RWPE1 (cell line): ENCODE measurements at places on chromosomes 5 and 9.
A peak's percentile ranks its signal among the peaks of the same experiment; 100 is the strongest.

DNA sequence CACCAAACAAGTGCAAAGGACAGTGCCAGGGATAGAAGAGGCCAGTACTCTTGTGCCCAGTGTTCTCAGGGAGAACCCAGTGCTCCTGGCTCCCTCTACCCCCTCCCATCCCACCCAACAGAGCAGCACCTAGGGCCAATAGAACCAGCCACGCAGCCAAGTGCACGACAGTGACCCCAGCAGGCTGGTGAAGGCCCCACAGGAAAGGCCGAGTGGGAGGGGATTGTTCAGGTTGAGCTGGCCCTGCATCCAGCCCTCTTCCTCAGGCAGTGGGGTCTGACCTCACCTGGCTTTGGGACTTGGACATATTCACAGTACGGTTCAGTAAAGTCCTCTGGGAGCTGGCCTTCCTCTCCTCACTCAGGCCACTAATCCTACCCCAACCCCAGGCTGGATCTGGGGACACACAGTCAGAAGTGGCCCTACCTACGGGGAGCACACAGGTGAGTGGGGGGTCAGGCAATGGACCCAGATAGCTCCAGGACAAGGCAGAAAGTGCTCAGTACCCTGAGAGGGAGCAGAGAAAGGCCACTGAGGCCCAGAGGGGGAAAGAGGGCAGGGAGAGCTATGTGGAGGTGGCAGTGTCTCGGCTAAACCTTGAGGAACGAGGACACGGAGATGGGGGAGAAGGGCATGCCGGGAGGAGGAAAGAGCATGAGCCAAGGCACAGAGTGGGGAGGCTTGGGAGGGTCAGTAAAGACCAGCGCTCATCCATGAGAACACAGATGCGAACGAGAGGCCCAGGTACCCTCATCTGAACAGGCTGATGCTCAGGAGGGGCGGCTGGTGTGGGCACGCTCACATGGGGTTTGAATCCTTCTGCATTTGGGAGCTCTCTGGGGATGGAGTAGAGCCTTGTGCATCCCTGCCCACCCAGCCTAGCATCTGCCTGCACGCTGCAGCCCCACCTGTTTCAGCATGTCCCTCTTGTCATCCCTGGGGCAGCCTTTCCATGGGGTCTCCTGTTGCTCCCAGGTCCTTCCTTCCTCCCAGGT lies 25.6 kb downstream of the POLR1E start:
- DNase-seq: no peak

DNA sequence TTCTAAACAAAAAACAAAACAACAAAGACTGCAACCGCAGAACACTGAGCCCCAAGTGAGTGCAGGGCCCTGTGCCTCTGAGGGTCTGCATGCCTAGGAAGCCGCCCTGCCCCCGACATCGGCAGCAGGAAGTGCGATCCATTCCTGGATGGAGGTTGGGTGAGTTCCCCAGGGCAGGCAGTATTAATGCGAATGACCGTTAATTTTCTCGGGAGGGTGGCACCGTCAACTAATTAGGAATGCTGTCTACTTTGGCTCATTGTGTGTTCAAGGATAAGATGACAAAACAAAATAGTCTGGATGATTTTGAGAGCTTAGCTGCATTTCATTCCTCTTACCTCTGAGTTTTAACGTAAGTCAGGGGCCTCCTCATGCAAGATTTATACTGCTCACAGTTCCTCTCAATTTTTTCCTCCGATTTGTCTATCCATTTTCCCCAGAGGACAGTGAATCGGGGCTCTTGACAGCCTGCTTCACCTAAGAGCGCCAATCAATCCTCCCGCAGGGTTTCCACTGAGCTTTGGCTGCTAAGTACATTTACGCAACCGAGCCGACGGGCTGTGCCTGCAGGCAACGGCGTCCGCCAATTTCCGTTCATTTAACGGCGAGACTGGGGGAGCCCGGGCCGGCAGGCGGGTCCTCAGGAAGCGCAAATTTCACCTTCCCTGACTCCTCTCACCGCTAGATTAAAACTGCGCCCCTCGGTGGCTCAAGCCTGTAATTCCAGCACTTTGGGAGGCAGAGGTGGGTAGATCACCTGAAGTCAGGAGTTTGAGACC lies 2.9 kb upstream of the NXNL2 start:
- DNase-seq: no peak

DNA sequence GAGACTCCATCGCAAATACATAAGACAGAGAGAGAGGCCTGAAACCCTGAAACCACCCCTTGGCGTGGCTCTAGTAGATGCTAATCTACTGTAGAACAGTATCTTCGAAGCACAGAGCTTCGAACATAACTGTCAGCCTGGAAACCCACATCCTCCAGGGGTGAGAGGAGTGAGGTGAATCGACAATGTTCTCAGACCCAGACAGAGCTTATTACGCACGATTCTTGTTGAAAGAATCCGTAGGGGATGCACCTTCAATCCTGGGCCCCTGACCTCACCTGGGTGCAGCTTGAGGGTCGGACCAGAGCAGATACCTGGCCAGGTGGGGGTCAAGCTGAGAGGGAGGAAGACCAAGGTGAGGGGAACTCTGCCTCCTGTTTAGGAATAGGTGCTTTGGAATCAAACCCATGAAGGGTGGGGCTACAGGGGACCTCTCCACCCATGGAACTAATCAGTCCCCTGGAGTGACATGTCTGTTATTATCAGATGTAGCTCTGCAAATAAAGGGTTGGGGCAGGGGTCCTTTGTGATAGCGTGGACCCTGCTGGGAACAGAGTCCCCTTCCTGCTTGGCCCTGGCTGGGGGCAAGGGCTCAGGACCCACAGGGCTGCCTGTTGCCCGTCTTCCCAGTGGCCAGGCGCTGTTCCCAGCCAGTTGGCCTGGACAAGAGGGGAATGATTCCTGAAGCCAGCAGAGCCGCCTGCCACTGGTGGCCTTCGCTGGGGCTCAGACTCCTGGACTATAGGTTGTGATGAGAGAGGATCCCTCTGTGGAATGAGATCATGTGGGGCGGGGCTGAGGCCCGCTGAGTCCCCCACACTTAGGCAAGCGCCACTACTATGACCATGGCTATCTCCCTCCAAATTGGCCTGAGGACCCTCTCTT lies 41.2 kb downstream of the DBH start:
- DNase-seq: no peak

DNA sequence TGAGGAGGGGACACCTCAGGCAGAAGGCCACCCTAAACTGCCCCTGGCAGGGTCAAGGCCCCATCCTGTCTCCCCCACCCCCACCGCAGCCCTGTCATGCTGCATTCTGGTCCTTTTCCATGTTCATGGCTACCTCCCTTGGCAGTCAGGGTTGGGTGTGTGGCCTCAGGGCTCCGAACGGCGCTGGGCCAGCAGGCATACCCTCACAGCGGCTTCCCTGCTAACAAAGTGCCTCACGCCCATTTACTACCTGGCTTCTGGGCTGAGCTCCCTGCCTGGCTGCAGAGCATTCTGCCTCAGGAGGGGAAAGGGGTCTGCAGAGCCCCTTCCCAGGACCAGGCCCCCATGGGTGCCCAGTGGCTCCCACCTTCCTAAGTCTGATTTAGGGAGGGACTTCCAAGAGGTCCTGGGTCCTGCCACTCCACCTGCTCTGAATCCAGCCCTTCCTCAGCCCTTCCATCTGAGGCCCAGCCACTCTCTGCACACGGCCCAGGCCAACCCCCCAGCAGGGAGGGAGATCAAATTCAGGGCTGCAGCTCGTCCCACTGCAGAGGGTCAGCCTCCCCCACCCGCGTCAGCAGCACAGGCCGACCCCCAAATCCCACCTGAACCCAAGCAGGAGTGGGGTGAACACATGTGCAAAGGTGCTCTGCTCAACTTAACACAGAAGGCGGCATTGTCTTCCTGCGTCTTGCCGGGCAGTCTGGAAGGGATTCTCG lies 115.9 kb upstream of the PHYKPL start:
- no peak for DNase-seq

- no peak for DNase-seq
These were observed 21.8 kb downstream of the ELOVL7 start for GRCh38 chr5:60822285-60822556.

- DNase-seq: no peak
These were observed 188.1 kb downstream of the TRPM3 start for GRCh38 chr9:70933321-70933720.

DNA sequence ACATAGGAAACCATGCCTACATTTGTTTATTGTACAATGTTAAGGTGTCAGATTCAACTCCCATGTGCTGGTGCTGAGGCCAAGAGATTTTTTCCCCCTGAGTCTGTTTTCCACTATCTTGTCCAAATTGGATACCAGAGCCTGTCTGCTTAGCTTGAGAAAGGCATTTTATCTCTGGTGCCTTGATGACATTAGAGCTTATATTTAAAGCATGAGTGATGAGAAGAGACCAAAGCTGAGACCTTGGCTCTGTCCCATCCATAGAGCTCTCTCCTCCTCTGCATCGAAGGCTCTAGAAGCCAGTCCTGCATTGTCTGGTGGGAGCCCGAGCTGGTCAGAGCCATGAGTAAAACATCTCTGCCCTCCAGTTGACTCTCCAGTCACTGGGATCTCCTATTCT lies 10.4 kb upstream of the PPP2CA start:
- no peak for DNase-seq

GRCh38 chr9:91012933-91013841 lies 211.6 kb downstream of the SYK start:
- DNase-seq: no peak

DNA sequence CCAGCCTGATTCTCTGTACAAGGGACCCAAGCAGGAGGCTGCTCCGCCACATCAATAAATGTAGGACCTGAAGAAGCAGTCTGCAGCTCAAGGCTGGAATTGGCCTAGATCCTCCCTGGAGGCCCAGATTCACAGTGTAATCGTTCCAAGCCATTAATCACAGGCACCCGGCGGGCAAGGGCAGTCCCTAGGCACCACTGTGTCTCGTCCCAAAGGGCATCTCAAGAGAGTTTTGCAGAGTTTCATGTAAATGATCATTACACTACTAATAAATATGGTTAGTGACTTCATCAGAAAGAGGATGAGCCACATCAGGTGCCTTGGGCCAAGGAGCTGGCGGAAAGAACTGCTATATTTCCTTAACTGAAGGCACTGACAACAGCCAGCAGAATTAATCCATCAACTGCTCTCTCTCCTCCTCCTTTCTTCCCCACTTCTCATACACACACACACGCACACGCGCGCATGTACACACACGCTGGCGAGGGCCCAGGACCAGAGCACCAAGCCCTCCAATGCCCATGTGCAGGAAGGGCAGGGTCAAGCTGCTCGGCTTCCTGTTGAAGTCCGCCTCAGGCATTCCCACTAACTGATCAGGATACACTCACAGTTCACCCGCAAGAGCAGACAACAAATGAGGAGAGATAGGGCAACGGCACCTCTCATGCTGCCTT lies 33.9 kb downstream of the GNAQ start:
- DNase-seq: no peak

DNA sequence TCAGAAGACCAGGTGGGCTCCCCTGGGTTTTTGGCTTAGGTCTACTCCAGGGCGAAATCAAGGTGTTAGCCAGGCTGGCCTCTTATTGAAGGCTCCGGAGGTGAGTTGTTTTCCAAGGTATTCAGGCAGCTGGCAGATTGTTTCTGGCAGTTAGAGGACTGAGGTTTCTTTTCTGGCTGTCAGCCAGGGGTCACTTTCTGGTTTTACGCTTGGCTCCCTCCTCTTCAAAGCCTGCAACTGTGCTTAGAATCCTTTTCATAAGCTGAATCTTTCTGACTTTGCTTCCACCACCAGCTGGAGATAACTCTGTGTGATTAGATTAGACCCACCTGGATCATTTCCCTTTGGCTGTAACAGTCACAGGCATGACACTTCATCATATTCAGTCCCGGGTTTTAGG lies 24.6 kb downstream of the RFK start:
- DNase-seq: no peak

DNA sequence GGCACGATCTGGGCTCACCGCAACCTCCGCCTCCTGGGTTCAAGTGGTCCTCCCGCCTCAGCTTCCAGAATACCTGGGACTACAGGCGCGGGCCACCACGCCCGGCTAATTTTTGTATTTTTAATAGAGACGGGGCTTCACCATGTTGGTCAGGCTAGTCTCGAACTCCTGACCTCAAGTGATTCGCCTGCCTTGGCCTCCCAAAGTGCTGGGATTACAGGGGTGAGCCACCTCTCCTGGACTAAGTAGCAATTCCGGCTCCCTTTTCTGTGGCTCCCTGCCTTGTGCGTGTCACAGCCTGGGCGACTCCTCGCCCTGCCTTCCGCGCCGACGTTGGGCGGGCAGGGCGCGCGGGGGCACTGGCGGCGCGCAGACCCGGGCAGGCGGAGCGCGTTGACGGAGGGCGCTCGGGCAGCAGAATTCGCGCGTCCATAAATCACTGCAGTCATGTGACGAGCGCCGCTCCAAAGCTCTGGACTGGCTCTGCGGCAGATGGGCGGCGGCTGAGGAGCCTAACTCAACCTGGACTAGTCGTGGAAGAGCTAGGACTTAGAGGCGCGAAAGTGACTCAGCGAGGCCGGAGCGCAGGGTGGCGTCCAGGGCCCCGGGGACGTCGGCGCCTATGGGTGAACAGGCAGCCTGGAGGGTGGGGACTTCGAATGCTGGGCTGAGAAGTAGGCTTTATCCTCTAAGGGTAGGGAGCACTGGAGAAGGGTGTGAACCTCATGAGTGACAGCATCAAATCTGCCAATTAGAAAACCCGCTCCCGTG lies 1.4 kb upstream of the CIZ1 start:
- DNase-seq: peak; percentile 94

- no peak for DNase-seq
These were observed 77.8 kb upstream of the OTULINL start for GRCh38 chr5:14503681-14504331.

DNA sequence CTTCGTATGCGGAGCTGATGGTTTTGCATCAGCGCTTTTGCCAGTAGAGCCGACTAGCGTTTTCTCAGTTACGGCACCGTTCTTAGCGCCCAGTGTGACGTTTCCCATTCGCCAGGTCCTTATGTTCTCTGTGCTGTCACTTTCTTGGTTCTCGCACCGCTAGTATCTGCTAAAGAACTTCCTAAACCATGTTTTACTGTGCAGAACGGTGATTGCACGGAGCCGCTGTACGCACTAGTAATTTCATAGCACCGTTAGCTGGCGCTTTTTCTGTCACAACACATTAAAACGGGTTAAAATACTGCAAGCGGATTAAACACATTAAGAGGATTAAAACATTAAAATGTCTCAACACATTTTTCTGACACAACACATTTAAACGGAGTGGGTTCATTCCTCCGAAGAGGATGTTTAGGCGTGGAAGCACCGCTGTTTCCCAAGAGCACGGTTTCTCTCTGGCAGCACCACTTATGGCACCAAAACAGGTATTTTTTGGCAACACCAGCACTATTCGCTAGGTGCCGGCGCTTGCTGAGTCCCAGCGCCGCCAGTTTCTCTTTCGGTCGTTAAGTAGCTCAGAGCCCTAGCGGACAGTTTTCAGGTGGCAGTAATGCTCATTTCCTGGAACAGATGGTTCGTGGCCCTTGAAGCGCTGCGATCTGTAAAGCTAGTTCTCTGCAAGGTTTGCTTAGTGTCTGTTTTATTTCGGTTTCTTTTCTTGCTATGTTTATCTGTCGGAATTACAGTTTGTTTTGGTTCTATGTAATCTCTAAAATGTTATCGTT lies 20.3 kb downstream of the ANXA2R start:
- DNase-seq: no peak

DNA sequence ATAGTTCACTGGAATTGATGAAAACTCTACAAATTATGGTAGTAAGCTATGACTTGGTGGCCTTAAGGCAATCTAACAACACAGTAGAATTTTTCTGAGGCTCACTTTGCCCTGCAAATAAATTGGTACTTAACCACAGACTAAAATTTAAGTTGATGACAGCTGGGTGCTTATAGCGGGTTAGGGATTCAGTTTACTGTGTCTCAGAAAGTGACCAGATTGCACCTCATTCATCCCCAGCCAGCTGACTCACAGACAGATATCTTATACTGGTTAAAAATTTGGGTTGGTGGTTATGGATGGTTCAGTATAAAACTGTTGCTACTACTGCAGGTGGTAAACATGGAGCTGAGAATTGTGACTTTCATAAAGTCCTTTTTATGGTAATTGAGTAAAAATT lies 2.8 kb downstream of the CKS2 start:
- no peak for DNase-seq
